Trophoblast cell (in vitro differentiated cells and primary cell): ENCODE measurements at places on chromosomes 3 and 15.

DNA sequence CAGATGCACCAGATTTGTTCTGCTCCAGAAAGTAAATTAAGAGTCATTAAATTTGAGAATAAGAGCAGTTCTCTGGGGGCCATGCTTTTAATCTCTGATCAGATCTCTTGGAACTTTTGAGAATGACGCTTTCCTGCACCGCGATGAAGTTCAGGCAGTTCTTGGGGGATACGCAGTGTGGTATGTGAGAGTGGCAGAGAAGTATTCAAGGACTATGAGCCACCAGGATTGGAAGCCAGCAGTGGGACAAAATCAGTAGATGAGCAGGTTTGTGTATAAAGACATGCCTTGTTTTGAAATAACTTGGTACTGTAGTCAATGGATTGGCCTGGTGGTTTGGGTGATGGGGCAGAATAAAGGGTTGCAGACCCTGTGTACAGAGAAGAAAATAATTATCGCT, 483.6 kb downstream of the ERC2 start:
- no peak for DNase-seq

DNA sequence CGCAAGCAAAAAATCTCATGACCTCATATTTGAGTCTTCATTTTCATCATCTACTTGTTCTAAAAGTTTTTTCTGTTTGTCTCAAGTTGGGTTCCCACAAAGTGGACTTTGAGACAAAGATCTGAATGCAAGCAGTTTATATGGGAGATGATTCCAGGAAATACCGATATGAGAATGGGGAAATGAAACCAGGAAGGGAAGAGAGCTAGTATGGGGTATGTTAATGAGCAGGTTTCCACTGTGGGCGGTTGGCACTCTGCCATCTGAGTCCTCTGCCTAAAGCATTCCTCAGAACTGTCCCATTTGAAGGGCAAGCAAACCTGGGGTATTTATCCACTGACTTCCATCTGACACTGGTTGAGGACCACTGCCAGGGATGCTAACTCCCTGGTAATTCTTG, 8.8 kb downstream of the ADPRH start:
- peak; percentile 53 for DNase-seq

DNA sequence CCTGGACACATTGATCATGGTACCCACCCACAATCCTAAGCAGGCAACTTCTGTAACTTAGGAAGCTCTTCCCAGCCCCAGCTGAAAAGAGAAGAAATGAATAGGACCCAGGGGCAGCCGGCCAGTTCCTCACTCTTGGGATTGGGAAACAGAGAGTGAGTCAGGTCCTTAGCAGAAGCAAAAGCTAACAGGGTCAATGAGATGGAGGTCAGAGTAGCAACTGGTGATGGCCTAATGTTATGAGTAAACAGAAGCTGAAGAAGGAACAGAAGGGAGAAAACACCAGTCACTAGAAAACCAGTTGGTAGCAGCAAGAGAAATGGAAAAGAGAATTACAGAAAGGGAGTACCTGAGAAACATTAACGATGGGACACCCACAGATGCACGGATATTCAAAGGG, 20.0 kb downstream of the RIOX2 start:
- peak; percentile 68 for DNase-seq

DNA sequence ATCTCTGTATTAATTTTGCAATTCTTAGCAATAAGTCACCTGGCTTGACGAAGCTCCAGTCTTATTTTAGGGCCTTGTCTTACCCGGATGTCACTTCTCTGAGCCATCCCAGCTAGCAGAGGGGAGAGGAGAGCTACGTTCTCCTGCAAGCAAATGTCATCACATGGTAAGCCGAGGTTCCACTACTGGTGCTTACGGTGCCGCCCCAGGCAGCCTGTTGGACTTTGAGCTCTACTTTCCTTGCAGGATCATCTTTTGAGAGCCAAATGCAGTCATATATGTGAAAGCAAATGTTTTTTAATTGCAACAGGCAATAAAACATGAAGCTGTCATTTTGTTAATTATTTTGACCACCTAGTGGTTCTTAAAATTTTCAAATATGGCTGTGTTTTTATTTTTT, 140.9 kb downstream of the FAM43A start:
- no peak for DNase-seq

GRCh38 chr3:184155644-184156521, 706 bp downstream of the DVL3 start:
- DNase-seq: no peak

DNA sequence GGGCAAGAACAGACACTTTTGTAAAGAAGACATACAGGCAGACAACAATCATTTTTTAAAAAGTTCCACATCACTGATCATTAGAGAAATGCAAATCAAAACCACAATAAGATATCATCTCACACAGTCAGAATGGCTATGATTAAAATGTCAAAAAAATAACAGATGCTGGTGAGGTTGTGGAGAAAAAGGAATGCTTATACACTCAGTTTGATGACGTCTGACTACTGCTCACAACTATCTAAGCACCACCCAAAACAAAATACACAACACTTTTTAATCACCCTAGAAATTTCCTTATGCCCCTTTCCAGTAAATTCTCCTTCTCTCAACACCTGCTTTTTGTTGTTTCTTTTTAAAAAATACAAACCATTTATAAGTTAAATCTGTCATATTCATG, 228.8 kb downstream of the ISL2 start:
- DNase-seq: no peak

DNA sequence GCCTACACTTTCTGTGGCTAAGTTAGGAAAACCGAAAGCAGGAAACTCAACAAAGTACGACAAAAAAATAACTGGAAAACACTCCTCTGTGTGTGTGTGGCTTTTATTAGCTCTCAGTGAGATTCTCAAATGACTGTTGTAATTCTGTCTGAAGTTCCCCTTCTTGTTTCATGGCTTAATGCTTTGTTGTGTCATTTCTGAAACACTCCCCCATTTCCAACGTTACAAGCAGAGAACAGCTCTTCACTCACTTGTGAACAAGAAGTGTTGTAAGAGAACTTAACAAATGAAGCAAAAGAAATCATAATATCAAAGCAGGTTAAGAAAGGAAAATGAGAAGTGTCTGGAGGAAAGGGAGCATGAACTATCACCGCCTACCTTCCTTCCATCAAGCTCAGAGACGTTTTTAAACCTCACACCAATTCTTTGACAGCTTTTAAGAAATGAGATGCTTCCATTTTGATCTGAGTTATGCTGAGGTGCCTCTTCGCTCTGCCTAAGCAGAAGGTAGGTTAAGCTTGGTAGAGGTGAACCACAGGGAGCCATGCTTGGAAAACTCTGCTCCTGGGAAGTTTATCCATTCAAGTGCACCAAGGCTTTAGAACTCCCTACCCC, 12.4 kb upstream of the SEC62 start:
- no peak for DNase-seq

DNA sequence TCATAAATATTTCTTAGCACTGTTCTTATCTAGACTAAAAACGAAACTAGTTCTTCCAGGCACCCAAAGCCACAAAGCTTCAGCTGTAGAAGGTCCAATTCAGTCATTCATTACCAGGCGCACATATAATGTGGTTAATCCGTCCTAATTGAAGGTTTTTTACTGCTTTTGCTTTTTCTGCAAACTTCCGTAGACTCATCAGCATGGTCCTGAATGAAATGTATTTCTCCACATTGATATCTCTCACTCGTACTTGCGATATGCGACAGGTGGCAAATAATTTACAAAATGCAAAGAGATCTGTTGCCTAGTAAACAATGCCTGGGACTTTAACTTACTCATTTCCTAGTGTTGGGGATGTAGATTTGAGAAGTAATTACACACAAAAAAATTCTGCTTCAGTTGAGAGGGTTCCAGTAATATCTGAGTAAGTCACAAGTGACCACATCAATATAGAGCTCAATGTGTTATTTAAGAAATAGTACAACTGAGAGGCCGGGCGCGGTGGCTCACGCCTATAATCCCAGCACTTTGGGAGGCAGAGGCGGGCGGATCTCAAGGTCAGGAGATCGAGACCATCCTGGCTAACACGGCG, 75.0 kb upstream of the MBNL1 start:
- DNase-seq: no peak

- DNase-seq: peak; percentile 82
These were observed at the start of the genes OSBPL10 and ZNF860 for GRCh38 chr3:31981206-31982181. Gene OSBPL10 (minus strand): TSS chr3:31981262. CDS start chr3:31981179, 83 bp downstream. Gene ZNF860 (plus strand): TSS chr3:31981750. CDS start chr3:31989080, 7,330 bp downstream.

- no peak for DNase-seq
These were observed 29.5 kb downstream of the CORO2B start for GRCh38 chr15:68608206-68608843.

- no peak for DNase-seq
These were observed 22.9 kb downstream of the BBX start for GRCh38 chr3:107545680-107546120.

DNA sequence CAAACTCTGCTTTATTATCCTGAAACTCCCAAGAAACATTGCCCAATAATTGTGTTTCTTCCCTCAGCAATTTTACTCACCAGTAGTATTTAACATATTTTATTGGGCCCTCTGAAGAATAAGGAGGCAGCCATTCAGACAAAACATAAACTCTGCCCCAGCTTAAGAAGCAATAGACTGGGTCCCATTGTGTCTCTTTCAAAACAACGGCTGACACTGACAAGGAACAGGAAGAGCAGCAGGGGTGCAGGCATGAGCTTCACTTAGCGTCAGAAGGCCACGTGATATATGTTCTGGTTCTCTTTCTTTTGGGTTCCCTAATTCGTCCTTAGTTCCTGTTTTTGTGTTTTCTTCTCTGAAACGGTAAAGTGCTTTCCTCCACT, 242.3 kb downstream of the FHIT start:
- DNase-seq: no peak

GRCh38 chr15:57591822-57592367, at the start of gene MYZAP:
Gene MYZAP (plus strand): TSS chr15:57591904. CDS start chr15:57592035, 131 bp downstream.
- DNase-seq: peak; percentile 81

GRCh38 chr3:174613173-174613572, 246.0 kb upstream of the NAALADL2 start:
- no peak for DNase-seq

GRCh38 chr3:46713050-46713897, 4.4 kb downstream of the PRSS50 start:
- DNase-seq: no peak

DNA sequence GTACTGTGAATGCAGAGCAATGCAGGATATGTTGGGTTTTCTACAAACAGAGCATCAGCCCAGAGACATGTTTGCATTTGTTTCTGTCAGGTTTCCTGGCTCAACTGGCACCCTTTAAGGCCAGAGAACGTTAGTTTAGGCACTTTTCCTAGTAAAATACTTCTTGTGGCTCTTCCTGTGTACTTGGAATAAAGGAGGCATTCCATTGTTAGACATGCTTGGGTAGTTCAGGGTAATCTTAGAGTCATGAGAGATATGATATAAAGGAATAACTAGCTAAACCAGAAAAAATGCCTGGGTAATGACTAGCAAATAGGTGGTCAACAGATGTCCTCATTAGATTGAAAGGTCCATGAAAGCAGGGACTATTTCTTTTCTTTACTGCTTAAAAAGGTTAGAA, 60.4 kb upstream of the RBM5 start:
- DNase-seq: peak; percentile 63

- DNase-seq: peak; percentile 33
These were observed 588 bp upstream of the VIPR1 start for GRCh38 chr3:42501681-42502428.

DNA sequence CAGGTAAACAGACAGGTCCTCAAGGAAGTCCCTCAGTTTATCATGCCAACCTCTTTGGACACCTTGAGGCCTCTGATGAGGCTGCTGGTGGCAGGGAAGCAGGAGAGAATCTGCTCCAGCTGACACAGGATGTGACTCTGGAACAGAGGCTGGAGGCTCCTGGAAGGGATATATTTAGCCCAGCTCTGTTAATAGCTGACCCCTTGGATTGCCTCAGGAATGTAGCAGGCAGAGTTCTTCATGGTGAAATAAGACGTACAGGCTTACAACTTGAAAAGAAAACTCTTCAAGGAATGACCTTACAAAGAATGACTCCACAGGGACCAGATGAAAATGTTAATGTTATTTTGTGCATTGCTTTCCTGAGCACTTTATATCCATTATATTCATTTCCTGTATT, 90.5 kb downstream of the AQP9 start:
- DNase-seq: peak; percentile 60

DNA sequence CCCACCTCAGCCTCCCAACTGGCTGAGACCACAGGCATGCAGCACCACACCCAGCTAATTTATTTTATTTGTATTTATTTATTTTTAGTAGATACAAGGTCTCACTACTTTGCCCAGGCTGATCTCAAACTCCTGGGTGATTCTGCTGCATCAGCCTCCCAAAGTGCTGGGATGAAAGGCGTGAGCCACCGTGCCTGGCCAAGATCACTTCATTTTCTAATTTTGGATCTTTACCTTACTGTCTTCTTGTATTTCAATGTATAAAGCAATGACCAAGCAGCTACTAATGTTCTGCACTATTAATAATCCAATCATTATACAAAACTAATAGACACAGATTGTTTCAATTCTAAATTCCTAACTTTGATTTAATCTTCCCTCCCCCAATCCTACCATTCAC, 56.2 kb downstream of the LRRFIP2 start:
- DNase-seq: no peak

GRCh38 chr3:170477395-170477794, 58.7 kb downstream of the CLDN11 start:
- DNase-seq: no peak

DNA sequence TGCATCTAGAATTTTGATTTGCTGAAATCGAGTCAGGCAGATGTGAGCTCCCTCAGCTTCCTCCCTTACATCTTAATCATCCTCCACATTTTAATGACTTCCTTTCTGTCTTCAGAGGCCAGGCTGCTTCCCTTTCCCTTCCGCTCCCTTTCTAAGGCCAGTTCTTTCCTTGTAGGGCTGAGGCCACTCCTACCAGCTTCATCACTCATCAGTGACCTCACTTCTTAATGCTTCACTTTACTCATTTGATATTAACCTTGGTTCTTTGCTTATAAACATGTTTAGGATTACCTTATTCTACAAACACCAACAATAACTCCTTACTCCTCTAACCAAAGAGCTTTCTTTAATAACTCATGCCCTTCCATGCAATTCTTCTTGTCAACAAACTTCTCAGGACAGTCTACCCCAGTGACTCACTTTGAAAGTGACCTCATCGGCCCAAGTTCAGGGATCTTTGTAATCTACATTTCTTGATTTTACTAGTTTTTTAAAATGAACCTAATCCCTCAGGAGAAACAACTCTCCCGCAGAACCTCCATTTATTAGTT, 23.9 kb downstream of the ILDR1 start:
- DNase-seq: no peak

- DNase-seq: no peak
These were observed 439 bp downstream of the SSR3 start for GRCh38 chr3:156554515-156554841.

DNA sequence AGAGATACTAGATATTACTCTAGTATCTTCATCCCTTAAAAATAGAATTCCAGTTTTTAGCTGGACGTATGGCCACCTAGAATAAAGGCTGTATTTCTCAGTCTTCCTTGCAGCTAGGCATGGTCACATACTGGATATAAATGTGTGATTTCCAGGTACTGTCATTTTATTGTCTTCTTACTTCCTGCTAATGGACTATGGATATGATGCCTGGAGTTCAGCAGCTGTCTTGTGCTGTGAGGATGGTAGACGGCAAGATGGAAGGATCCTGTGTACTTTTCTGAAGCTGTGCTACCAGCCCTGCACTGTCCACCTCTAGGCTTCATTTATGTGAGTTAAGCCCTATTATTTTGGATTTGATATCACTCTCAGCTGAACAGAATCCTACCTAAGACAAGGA, 83.4 kb downstream of the EBLN2 start:
- no peak for DNase-seq
